Activated naive CD4-positive, alpha-beta T cell treated with Interleukin-2 at 50 U/mL for 16 hours (primary cell): ENCODE measurements at places on chromosomes 11 and 22.

- DNase-seq, result no peak
These were observed 21.0 kb downstream of the OR5M11 start for GRCh38 chr11:56522008-56522407.

- no peak for DNase-seq
These were observed 11.8 kb upstream of the CCDC89 start for GRCh38 chr11:85697747-85698146.

GRCh38 chr22:27997538-27997937, 78.5 kb upstream of the PITPNB start:
- DNase-seq, result no peak

GRCh38 chr22:42214633-42215415, 55.6 kb downstream of the TCF20 start:
- no peak for DNase-seq

- no peak for DNase-seq
These were observed 45.9 kb downstream of the CKAP5 start for GRCh38 chr11:46800177-46800576.

DNA sequence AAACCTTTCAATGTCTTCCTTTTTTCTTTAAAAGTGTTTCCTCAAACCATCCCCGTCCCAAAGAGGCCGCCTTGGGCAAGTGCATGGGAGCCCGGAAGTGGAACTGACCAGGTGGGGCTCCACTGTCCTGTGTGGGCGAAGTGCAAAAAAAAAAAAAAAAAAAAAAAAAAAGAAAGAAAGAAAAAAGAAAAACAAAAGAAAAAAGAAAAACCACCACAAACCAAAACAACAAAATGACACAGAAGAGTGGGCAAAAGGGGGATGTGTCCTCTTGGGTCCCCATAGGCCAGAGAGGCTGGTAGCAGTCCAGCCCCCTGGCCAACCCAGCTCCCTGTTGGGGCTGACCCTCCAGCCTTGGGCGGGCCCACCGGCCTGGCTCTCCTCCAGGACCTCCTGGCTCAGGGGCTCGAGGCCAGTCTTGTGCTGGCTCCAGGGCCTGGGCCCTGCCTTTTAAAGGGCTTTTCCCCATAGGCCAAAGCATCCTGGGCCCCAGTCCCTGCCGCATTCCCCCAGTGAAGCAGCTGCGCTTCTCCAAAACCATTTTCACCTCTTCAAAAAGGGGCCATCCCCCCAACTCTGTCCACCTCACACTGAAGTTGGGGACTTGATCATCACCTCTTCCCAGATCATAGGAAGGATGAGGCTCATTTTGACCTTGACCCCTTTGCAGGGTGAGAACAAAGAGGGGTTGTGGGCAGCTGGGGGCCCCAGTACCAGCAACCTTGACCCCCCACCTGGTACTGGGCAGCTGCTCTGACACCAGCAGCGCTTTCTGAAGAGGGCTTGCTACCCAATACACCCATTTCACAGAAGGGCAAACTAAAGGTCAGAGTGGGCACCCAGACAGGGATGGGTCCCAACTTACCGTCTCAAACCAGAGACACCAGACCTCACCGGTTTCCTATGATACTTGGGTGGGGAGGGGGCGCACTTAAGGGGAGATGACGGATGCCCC, 9.4 kb downstream of the CBX6 start:
- DNase-seq, result no peak

DNA sequence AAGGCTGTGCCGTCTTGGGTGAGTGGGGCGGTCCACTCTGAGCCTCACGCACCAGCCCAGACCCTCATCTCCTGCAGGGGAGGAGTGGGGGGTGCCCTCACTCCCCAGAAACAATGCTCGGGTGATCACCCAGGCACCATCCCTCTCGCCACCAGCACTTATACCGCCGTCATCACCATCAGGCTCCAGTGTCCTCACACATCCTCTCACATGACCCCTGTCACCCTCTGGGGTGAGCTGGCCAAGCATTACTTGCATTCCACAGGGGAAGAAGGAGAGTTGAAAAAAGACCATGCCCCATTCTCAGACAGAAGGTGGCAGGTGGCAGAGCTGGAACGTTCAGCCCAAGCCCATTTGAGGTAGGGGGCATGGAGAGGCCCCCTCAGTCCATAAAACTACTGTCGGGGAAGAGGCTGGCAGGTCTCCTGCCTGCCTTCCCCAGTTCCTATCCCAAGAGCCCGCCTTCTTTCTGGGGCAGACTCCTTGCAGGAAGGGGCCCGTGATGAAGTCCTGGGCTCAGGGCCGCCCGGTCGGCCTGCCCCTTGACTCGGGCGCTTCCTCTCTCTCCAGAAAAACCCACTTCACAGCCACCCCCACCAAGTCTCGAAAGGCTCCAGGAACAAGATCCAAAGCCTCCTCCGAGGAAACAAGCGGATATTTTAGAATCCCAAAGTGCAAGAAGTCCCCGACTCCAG, 153.3 kb downstream of the DSCAML1 start:
- DNase-seq, result no peak

- no peak for DNase-seq
These were observed 5.4 kb upstream of the MICAL3 start for GRCh38 chr22:18029686-18030267.

DNA sequence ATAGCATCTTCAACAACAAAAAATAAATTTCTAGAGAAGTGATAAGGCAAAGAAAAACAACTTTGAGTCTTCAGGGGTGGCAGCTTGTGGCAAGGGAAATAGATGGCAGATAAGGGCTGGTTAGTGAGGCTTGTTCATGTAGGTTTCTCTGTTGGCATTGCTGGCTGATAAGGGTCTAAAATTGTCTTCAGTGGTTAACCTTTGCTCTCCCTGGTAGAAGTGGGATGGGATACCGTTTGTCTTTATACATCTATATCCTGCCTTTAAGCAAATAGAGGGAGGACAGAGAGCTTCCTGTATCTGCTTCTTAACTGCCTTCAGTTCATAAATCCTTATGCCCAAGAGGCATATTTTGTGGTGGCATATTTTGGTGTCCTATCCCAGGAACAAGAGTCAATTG, 57.1 kb downstream of the TRAF6 start:
- no peak for DNase-seq

DNA sequence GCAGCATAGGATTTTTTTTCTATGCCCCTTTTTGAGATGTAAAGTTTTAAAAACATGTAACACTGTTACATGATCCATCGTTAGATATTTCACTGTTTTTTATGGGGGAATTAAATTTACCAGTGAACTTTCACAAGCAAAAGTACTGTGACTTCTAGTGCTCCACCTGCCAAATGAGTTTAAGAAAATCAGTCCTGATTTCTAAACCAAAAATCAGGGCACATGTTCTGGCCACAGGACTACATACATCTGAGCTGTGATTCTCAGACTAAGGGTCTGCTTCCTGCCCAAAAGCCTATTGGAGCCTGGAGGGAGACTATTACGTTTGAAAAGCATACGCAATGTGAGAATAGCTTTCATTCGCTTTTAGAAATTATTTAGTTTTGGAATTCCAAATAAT, 22.5 kb downstream of the TMPRSS13 start:
- no peak for DNase-seq

GRCh38 chr11:65262381-65262680, 569 bp downstream of the POLA2 start:
- no peak for DNase-seq

DNA sequence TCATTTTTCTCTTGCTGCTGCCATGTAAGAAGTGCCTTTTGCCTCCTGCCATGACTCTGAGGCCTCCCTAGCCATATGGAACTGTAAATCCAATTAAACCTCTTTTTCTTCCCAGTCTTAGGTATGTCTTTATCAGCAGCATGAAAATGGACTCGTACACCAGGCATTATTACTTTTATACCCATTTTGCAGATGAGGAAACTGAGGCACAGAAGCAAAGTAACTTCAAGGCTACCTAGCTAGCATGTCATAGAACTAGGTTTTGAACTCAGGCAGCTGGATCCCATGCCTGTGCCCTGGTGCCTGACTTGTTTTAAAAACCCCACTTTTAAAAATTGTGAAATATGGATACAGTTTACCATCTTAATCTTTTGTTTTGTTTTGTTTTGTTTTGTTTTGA, 25.8 kb downstream of the KIAA1671 start:
- no peak for DNase-seq

- no peak for DNase-seq
These were observed 42.2 kb downstream of the BIRC2 start for GRCh38 chr11:102389253-102389652.

DNA sequence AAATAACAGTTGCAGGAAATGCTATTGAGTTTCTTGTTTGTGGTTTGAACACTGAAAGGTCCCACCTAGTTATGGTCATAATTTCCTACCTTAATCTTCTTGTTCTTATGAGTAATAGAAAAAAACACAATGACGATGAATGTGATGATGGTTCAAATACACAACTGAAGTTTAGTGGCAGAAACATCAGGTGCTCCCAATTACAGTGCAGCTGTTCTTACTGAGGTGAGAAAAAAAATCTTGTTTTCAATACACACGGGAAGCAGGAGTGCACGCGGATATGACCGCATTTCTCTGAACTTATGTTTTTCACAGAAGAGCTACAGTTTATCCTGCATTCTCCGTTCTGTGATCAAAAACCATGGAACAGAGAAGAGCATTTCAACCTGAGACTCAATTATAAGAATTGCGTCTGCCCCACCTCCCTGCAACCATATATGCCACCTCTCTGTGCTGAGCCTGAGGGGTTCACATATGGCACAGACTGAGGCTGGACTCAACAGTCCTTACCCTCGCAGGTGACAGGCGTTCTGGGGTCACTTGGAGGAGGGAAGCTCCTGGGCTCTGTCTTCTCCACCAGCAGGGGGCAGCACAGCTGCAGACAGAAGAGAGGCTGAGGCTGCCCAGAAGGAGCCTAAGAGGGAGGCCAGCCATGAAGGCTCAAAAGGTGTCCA, 99.7 kb upstream of the IGLL5 start:
- DNase-seq, result peak; percentile 68

- no peak for DNase-seq
These were observed 99.5 kb downstream of the SPATA19 start for GRCh38 chr11:133745791-133746190.

- no peak for DNase-seq
These were observed 13.6 kb downstream of the DGKZ start for GRCh38 chr11:46360878-46361277.

GRCh38 chr11:57536947-57537619, at the start of gene SMTNL1:
Gene SMTNL1, plus strand, starts transcription at chr11:57537595. Its CDS starts 5,048 bp downstream, at chr11:57542643.
- DNase-seq, result no peak

DNA sequence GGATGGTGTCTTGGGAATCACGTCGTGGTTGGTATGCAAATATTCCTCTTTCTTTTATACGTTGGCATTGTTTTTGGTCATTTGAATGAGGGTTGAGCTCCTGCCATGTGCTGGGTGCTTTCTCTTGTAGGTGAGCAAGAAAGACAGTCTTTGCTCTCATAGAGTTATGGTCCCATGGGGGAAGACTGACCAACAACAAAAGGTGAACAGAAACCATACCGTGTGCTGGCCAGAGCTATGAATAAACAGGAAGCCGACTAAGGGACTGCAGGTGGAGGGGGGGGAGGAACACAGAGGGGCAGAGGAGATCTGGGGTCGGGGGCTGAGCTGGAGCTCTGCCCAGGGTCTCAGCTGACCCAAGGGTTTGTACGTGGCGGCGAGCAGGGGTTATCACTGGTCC, 245.3 kb downstream of the CTTN start:
- DNase-seq, result no peak

GRCh38 chr11:72239849-72240460, 4.0 kb downstream of the PHOX2A start:
- no peak for DNase-seq

DNA sequence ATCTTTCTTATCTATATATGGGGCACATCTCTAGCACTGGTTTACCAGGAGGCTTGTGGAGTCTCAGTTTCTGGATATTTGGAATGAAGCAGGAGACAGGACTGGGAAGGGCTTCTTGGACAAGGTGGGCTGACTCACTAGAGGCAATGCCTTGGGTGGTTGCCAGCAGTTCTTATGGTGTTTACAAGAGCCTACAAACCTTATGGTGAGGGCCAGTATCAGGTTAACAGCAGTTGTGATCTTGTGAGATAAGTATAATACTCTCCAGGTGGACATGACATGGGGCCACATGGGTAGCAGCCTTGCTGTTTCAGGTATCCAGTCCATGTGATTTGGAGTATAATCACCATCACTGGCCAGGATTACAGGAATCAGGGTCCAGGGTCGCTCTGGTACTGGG, 10.2 kb downstream of the FUT4 start:
- no peak for DNase-seq

DNA sequence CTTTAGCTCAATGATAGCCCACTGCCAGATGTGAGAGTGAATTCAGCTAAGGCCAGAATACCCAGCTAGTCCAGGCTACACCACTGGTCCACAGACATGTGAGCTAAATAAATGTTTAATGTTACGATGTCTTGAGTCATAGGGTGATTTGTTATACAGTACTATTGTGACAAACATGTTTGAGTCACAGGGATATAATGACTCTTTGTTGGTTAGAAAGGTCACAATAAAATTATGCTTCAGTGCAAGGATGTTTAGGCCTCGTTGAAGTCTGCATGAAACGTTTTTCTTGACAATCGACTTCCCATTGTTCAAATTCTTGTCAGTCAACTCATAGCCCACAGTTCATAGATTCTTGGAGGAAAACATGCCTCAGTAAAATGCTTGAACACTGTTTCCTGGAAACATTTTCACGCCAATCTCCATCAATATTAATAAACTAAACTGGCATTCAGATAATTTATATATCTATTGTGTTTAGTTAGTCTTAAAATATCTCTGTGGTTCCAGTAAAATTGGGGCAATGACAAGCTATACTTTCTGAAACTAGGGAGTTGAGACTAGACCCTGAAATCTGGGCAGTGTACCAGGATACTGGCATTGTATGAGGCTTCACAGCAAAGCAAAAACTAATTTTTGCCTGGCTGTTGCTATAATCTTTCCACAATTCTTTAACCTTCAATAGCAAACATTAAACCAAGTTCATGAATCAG, 650.8 kb upstream of the KIRREL3 start:
- DNase-seq, result no peak

DNA sequence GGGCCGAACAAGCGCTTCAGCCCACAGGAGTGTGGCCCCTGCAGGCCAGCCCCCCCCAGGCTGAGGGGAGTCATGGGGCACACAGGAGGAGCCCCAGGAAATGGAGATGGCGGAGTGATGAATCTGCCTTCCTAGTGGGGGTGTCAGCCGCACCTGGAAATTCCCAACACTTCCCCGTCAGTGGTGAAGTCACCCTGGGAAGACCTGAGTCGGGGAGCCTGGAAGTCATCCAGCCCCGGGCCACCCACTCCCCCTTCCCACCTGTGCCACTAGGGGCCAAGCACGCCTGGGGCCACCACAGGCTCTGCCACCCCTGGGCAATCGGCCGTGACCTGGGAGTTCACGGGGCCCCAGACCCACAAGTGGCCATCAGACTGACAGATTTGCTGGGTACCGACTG, 12.6 kb downstream of the WNT7B start:
- DNase-seq, result no peak

- DNase-seq, result no peak
These were observed 122.6 kb upstream of the SERPIND1 start for GRCh38 chr22:20651286-20651685.

- peak; percentile 15 for DNase-seq
These were observed 410 bp downstream of the GLB1L3 start for GRCh38 chr11:134276396-134277182.
